Lung microvascular endothelial cell (primary cell): ENCODE measurements at places on chromosomes 6 and 20.

- DNase-seq: no peak
Measured at GRCh38 chr6:144443157-144443556, 158.0 kb downstream of the UTRN start.

GRCh38 chr6:2982426-2983117 lies 11.2 kb upstream of the SERPINB6 start:
- DNase-seq: peak; percentile 29

DNA sequence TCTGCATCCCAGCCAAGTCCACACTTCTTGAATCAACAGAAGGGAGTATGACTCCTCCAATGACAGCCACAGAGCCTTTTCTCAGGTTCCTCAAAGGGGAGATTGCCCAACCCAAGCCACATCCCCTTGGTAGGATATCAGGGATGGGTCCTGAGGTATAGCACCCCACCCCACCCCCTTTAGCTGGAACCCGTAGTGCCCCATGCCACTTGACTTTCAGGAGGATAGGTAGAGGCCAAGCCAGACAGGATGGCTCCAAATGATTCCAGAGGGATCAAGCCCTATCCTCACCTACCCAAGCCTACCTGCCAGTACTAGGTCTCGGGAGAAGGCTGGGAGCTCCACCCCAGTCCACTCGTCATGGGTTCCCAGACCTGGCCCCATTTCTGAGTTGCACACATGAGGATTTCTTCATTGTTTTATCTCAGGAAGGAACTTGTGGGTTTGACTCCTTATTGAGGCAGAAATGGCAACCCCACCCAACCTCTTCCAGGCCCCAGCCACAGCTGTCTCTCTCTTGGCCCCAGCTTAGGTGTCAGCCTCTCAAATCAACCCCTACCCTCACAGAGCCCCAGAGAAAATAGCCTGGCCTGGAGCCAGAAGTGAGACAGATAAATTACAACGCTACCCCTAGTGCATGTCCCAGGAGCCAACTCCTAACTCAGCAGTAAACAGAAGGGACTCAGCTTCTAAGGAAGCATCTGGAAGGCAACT lies 3.6 kb downstream of the CCND3 start:
- DNase-seq: no peak

GRCh38 chr20:21505810-21506530 lies 7.9 kb downstream of the NKX2-2 start:
- peak; percentile 66 for DNase-seq

- no peak for DNase-seq
Measured at GRCh38 chr6:4365686-4366085, 230.3 kb upstream of the ECI2 start.

- no peak for DNase-seq
Measured at GRCh38 chr6:170188571-170189001, 102.3 kb downstream of the DLL1 start.
